ENCODE measurements at places on chromosomes 6 and 20.

DNA sequence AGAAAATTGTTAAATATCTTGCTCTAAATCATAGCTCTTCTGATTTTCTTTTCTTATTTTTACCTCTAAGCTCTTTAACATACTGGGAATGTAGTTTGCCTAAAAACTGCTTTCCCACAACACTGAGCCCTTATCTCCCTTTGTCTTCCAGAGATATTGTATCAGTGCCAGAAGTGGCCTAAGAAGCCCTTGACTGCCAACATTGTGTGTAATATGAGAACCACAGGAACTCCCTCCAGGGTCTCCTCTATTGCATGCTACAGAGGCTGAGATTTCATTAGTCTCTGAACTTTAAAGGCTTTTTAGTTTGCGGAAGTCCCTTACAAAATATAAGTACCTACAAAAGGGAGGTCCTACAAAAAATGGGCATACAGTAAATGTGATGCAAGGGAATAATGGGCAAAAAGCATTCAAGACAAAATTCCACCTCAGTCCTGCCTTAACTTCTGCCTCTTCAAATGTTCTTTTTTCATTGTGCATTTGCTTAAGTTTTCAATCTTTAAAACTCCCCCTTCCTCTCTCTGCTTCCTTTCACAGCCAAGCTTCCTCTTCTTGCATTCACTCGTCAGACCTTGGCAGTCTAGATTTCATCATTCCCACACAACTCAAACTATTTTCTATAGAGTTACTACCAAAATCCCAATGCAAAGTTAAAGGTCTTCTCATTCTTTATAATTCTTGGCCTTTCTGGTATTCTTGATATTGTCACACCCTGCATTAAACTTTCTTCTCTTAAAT, 76.5 kb downstream of the ADGRG6 start:
- DNase-seq: peak; percentile 89

DNA sequence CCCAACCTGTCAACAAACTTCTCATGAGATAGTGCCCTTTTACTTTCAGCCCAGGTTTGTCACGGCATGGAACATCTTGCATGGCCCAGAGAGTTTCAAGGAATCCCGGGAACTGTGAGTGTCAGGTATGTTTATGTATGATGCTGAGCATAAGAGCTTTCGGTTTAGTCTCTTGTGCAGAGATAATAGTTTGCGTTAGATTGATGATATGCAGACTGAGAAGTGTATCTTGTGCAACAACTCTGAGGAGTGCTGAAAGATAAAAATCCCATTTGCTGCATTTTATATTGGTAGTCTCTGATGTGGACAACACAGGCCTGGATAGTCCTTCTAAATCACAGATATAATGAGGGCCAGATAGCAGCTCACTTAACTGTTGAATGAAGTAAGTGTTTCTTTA, 99.0 kb downstream of the TBX18 start:
- DNase-seq: no peak

DNA sequence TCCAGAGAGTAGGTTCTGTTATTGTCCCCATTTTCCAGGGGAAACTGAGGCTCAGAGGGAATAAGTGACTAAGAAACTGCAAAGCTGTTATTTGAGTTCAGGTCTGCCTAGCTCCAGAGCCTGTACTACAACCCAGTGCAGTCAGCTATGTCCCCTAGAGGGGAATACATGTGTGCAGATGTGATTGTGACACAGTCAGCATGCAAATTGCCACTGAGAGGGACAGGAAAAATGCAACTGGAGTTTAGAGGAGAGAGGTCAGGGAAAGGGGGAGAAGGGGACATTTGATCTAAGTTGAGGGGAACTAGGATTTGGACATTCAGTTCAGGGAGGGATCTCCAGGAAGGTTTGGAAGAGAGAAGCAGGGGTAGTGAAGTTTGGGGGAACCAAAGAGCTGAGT, 38.6 kb upstream of the EPB41L1 start:
- DNase-seq: no peak

DNA sequence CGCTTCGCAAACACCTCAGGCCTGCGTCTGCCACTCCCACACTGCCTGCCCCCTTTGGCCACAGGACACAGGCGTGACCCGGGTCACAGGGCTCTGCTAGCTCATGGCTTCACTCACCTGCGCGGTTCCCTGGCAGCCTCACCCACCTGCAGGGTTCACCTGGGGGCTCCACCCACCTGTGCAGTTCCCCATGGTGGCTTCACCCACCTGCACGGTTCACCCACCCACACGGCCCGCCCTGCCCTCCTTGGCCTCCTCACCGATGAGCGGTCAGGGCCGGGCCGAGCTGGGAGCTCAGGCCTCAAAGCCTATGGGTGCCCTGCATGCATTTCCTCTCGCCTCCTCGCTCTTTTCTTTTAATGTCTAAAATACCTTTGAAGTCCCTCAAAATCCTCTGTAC, 54.7 kb downstream of the SMOC2 start:
- no peak for DNase-seq

- peak; percentile 99 for DNase-seq
These were observed 14.2 kb downstream of the TRAF3IP2 start for GRCh38 chr6:111591370-111591900.

- no peak for DNase-seq
These were observed 745.5 kb downstream of the C6orf118 start for GRCh38 chr6:164563924-164564323.

- no peak for DNase-seq
These were observed 348.2 kb downstream of the SAMD5 start for GRCh38 chr6:147856687-147857086.

GRCh38 chr6:99836471-99836870, 157.6 kb downstream of the MCHR2 start:
- DNase-seq: no peak

DNA sequence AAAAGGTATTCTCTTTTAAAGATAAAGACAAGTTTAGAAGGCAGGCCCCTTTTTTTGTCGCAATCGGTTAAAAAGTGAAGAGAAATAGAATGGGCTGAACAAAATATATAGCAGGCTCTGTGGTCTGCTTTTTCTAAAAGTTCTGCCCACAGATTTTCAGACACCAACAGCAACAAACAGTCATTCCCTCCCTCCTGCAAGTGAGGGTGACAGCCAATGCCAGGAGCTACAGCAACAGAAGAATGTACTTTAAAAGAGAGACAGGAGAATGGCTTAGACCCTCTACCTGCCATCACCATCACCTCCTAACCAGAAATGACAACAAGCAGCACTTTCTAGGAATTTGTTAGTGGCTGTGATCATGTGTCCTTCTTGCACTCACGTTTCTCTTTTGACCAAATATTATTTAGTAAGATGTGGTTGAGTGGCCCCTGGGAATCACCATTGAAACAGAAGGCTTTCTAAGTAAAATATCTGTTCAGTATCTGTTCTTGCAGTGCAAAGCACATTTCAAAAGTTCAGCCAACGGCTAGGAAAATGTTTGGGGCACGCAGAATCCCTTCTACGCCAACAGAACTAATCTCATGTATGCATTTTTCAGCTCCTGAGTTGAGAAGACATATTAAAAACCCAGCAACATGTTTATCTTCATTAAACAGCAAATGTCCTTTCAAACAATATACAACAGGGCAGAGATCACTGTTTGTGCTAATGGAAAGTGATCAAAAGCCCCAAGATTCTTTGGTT, 248.5 kb downstream of the ATXN1 start:
- no peak for DNase-seq

DNA sequence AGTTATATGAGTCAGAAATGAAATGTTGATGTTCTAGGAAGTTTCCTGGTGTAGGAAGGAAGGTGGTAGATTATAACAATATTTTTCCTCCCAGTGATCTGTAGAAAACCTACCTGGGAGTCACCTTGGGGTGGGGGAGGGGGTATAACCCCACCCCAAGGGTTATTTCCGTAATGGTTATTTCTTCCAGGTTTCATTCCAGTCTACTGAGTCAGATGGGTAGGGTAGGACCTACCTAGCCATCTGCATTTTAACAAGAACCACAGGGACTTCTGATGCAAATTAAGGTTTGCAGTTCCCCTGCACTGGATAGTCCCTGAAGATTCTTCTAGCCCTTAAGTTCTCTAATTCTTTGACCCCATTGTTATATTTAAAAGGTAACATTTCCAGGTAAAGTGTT, 88.9 kb downstream of the ARMC2 start:
- DNase-seq: no peak

DNA sequence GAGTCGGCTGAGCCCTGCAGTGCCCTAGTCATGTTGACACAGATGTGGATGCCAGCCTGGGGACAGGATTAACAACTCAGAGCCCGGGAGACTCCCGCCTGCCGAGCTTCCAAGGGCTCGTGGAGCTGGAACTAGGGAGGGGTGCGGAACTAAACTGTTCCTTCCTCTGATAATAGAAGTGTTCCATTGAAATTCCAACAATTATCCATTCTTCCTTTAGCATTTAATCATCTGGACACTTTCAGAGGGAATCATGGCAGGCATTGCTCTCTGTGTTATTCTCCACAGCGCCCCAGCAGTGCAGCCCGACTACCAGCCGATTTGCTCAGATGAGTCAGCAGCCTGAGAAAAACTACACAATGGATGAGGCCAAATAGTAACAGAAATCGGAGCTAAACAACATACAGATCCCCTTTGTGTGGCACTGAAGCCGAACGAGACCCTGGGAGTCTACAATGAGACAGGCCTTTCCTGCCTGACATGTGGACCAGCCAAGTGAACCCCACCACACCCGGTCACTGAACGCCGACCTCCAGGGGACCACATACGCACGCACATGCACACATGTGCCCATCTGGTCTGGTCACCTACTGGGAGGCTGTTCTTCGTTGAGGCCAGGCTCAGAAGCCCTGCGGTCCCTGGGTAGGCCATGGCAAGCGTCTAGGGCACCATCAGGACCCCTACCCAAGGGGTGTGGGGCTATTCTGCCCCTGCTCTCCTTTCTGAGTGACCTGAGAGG, 238.4 kb upstream of the AFDN start:
- no peak for DNase-seq

DNA sequence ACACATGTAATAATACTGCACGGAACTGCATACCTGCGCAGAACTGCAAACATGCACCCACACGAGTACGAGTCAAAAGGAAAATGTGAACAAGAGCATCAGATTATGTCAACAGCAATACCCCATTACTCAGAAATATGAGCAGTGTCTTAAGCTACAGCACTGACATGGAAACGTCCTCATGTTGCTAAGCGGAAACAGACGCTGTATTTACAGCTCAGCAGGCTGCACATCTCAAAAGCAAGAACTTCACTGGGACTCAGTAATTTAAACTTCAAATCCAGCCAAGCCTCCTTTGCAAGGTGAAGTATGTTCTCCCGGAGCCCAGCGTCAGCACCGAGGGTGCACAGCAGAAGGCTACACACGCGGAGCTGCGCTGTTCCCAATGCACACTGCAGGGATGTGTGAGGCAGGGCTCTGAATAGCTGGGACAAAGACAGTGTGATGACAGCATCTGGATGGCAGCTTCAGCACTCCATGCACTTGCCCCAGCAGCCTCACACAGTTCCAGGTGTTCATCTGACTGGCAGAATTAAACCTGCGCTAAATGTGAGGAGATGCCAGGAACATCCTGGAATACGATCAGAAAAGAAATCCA, 202.8 kb downstream of the WDR27 start:
- DNase-seq: no peak

- no peak for DNase-seq
These were observed 129.4 kb downstream of the LY86 start for GRCh38 chr6:6717953-6718352.

DNA sequence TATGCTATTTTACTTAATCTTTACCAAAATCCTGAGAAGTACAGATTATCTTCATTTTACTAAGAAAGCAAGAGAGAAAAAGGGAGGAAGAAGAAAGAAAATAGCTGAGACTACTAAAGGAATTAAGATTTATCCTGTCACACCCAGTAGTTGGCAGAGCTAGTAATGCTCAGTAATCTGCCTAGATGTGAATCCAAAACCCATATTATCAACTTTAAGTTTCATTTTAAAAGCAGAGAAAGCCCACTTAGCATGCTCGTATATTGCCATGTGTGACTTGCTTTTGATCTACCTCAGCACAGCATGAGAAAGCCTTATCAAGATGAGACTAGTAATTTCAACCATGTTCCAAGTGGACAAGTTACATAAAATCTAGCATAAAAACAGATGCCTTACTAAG, 451.5 kb downstream of the TENT5A start:
- no peak for DNase-seq

DNA sequence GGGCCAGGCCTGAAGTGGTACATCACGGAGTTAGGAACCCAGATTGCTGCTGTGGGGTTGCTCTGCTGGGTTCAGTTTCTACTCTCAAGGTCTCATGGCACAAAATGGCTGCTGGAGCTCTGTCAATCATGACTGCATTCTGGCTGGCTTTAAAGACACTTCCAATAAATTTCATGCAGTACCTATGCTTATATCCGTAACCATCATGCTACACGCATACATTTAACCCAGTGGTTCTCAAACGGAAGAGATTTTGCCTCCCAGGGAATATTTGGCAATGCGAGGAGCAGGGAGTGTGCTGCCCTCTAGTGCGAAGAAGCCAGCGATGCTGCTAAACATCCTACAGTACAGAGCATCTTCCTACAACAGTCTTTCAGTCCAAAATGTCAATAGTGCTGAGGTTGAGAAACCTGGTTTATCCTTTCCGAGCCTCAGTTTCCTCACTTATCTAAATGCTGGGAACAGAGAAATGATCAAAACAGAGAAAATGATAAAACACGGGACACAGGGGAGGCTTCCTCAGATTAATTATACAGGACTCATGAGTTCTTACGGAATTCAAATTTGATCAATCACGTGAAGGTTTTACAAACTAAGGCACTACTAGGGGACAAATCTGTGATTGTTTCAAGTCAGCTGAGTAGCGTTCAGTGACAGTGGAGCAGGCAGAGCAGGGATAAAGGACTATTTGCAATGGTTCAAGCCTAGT, 9.6 kb upstream of the SLC2A10 start:
- peak; percentile 44 for DNase-seq

DNA sequence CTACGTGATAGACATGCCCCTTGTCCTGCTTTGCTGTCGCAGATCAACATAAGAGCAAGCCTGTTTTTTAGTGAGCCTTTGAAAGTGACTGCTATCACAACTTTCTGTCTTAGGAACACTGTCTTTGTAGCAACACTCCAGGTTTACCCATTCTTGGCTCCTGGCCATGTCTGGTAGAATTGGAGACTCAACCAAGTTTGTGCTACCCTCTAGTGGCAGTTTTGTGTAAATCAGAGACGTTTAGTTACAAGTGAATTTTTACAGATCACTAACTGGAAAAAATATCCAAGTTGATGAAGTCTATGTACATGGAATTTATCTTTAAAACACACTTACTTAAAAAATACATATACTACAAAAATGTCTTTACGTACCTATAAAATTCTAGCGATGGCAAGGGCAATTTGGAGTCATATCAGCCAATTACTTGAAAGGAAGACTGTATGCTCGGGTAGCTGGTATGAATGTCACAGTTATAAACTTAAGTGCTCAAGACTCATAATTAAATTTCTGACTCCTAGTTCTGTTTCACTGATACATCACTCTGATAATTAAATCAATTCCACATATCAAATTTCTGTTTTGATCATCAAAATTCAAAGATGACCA, 101.4 kb downstream of the ADGB start:
- DNase-seq: peak; percentile 97

DNA sequence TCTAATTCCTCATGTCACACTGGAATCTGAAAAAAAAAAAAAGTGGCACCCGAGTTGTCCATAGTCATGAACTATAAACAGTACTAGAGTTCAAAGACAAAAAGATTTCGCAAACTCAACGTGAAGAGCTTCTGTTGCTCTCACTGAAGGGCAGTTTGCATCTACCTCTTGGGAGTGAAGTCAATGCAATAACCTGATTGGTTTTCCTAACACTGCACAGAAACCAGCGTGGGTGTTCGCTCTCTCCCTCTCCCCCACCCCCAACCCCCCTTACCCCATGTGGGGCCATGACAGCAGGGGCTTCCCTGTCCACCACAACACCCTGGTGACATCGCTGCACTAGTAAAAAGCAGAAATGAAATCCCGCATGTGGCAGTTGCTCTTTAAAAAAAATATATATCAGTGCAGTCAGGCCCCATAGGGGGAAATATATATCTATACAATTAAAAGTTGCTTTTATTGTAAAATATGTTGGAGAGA, 66.9 kb downstream of the GMPR start:
- no peak for DNase-seq

All from adipocyte (in vitro differentiated cells).